Fibroblast of the aortic adventitia (primary cell): ENCODE measurements at places on chromosomes 2 and 18. TPM values are rescaled to one million over a fixed set of nuclear protein-coding genes. Genes with fewer than 3 reads are reported as not detected.

Gene UGT1A4
- not detected in 2 replicates for total RNA-seq

Gene ONECUT2
- under 0.01 TPM in 2 replicates for total RNA-seq

Gene FAM210A
- total RNA-seq: 6.2 and 24.5 TPM in 2 replicates

Gene CCDC68
- total RNA-seq: 0.16 and 7.4 TPM in 2 replicates

Gene COL3A1
- total RNA-seq: 1,653 and 14,045 TPM in 2 replicates

Gene TSGA10
- 3.8 and 11.8 TPM in 2 replicates for total RNA-seq

Gene CYP27A1
- 10.5 and 42.8 TPM in 2 replicates for total RNA-seq

Gene CNGA3
- total RNA-seq: 0.18 TPM in 1 of 2 replicates, not detected in the other

Gene CTNNA2
- 0.36 TPM in 1 of 2 replicates, not detected in the other for total RNA-seq

Gene VAPA
- total RNA-seq: 324 and 436 TPM in 2 replicates

Gene TOGARAM2
- under 0.01 TPM in 1 of 2 replicates, not detected in the other for total RNA-seq

Gene GCG
- not detected in 2 replicates for total RNA-seq

Gene FARSB
- 6.5 and 34.3 TPM in 2 replicates for total RNA-seq

Gene VRK2
- 18.4 and 47.1 TPM in 2 replicates for total RNA-seq

Gene CYP26B1
- total RNA-seq: 2.5 and 8.6 TPM in 2 replicates

Gene ASIC4
- total RNA-seq: not detected in 2 replicates

Gene NBEAL1
- total RNA-seq: 38.3 and 48.9 TPM in 2 replicates

Gene SRD5A2
- total RNA-seq: 0.09 TPM in 1 of 2 replicates, not detected in the other

Gene AGBL5
- 17.5 and 25.3 TPM in 2 replicates for total RNA-seq

Gene SLC19A3
- total RNA-seq: 0.18 and 1.6 TPM in 2 replicates

Gene UGT1A8
- 0.09 TPM in 1 of 2 replicates, not detected in the other for total RNA-seq

Gene TUBA3E
- total RNA-seq: not detected in 2 replicates

Gene AAMP
- total RNA-seq: 64.4 and 262 TPM in 2 replicates

Gene IL36B
- total RNA-seq: not detected in 2 replicates

Gene STPG4
- total RNA-seq: 0.09 TPM in 1 of 2 replicates, not detected in the other

Gene IFIH1
- total RNA-seq: 7.7 and 9.7 TPM in 2 replicates

Gene BOLL
- not detected in 2 replicates for total RNA-seq

Gene KCNF1
- not detected in 2 replicates for total RNA-seq

Gene CHRND
- not detected in 2 replicates for total RNA-seq

Gene MYL12B
- 77.4 and 415 TPM in 2 replicates for total RNA-seq

Gene MC2R
- total RNA-seq: not detected in 2 replicates

Gene ALKAL2
- total RNA-seq: 1.3 TPM in 1 of 2 replicates, not detected in the other

Gene GRB14
- 6.1 and 6.9 TPM in 2 replicates for total RNA-seq

Gene MALT1
- total RNA-seq: 18.3 and 56.1 TPM in 2 replicates

Gene SETBP1
- total RNA-seq: 10.5 and 15.0 TPM in 2 replicates
